T-cell (primary cell): ENCODE measurements at places on chromosomes 6 and 20.

DNA sequence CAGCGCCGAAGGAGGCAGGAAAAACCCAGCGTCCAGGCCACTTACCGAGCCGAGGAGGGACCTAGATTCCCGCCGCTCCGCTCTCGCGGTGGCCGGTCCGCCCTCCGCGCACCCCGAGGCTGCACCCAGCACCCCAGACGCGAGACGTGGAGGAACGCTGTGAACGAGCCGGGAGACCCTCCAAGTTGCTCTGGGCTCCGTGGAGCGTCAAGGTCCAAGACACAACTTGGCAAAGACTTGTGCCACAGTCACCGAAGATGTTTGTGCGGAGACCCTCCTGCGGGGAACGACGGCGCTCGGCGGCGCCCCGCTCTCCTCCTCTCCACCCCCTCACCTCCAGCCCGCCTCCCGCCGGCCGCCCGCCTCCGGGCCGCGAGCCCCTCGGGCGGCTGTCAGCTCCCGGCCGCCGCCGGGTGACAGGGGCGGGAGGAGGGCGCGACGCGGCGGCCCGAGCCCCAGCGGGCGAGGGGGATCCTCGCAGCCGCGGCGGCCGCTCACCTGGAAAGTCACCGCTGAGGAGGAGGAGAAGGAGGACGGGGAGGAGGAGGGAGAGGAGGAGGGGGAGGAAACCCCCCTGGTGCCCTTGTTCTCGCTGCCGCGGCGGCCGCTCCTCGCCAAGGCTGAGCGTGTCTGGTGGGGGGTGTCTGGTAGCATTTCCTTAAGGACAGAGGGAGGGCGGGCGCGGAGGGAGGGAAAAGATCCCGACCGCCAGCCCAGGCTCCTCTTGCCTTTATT, 637 bp upstream of the HIVEP2 start:
- peak; percentile 70 for DNase-seq
- peak overlapping the region; percentile 100 for H3K27ac ChIP-seq
- H3K4me3 ChIP-seq = peak overlapping the region; percentile 98
- H3K36me3 ChIP-seq = no peaks in the 10 kb centered on the region
- peaks cover 26% of the 10 kb centered on the region for H3K4me1 ChIP-seq

DNA sequence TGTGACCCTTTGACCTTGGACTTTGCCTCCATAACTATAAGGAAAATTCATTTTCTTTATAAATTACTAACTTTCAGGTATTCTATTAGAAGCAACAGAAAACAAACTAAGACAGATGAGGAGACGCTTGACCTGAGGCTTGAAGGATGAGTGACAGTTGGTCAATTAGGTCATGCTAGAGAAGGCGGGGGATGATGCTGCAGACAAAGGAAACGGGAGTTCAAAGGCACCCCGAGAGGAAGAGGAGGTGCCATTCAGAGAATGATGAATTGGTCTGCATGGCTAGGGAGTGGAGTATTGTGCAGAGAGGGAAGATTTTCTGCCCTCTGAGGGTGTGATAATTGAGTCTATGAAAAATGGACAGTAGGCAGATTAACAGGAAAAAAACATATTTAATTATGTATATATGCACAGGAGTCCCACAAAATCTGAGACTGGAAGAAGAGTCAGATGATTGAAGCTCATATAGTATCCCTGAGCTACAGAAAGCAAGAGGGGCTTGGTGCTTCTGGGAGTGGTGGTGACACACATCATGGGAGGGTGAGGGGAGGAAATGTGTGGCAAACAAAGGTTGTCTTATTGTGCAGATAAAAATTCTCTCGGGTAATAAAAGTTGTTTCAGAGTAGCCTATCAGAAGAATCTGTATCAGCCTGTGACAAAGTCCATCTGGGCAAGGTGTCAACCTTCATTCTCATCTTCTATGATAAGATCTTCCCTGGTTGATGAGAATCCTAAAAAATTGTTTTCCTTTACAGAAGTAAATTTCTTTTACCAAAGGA, 20.4 kb upstream of the FUCA2 start:
- H3K4me1 ChIP-seq = peaks cover 22% of the 10 kb centered on the region
- DNase-seq = no peak
- H3K4me3 ChIP-seq = no peak overlapping the region
- no peak overlapping the region for H3K27ac ChIP-seq

- H3K4me3 ChIP-seq = no peak overlapping the region
- no peak overlapping the region for H3K27ac ChIP-seq
- H3K27me3 ChIP-seq = no peaks in the 10 kb centered on the region
- peaks cover 18% of the 10 kb centered on the region for H3K4me1 ChIP-seq
- H3K36me3 ChIP-seq = peaks cover 7% of the 10 kb centered on the region
These were observed 3.3 kb upstream of the LIME1 start for GRCh38 chr20:63733117-63733516.

- DNase-seq = no peak
- H3K4me3 ChIP-seq = no peak overlapping the region
- H3K36me3 ChIP-seq = no peaks in the 10 kb centered on the region
- no peak overlapping the region for H3K27ac ChIP-seq
These were observed 31.9 kb upstream of the EIF2S2 start for GRCh38 chr20:34143951-34144350.

DNA sequence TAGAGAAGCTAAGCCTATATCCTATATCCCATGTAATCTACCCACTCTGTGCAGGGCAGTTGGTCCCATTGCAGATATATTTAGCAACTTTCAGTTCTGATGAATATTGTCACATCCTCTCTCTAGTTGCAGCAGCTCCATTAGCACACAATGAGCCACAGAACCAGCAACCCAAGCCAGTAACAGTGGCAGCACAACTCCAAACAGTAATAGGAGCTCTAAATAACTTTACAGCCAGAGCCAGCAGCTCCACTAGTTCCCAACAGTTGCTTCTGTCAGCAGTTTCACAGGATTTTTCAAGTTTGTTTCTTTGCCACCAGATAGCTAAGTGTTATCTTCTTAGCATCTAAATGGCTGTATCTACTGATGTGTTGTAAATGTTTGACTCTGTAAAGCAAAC, 490.8 kb downstream of the HTR1B start:
- no peaks in the 10 kb centered on the region for H3K4me1 ChIP-seq
- no peak overlapping the region for H3K27ac ChIP-seq
- H3K27me3 ChIP-seq = no peaks in the 10 kb centered on the region
- H3K36me3 ChIP-seq = no peaks in the 10 kb centered on the region
- DNase-seq = no peak

- H3K36me3 ChIP-seq = no peaks in the 10 kb centered on the region
- H3K4me1 ChIP-seq = peaks cover 19% of the 10 kb centered on the region
- H3K4me3 ChIP-seq = no peak overlapping the region
- no peak for DNase-seq
- peak overlapping the region; percentile 93 for H3K27ac ChIP-seq
- H3K27me3 ChIP-seq = no peaks in the 10 kb centered on the region
These were observed 108.3 kb downstream of the TNFAIP3 start for GRCh38 chr6:137975188-137975940.

DNA sequence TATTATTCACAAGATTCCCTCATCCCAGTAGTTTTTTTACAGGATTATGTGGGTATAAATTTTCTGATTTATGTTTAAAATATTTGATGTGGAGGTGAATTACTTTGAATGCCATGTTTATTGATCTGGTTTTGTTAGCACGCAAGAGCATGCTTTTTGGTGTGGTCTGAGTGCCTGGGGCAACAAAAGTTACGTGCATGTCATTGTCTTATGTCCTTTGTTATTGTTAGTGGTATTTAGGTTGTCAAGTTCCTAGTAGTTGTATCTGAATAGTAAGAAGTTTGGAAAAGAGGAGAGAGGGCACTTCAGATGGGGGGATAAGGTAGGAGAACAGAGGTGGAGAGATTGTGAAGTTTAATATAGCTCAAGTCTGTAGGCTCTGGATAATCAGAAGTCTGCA, 95.0 kb downstream of the ATRN start:
- H3K4me3 ChIP-seq = no peak overlapping the region
- H3K36me3 ChIP-seq = peaks cover 15% of the 10 kb centered on the region
- no peaks in the 10 kb centered on the region for H3K27me3 ChIP-seq
- no peak overlapping the region for H3K27ac ChIP-seq

- no peak overlapping the region for H3K4me3 ChIP-seq
- H3K27ac ChIP-seq = no peak overlapping the region
- no peaks in the 10 kb centered on the region for H3K36me3 ChIP-seq
These were observed 141.7 kb upstream of the RPS6KA2 start for GRCh38 chr6:166768761-166769160.

- H3K36me3 ChIP-seq = no peaks in the 10 kb centered on the region
- peaks cover 4% of the 10 kb centered on the region for H3K4me1 ChIP-seq
- H3K27ac ChIP-seq = no peak overlapping the region
These were observed 109.6 kb upstream of the BACH2 start for GRCh38 chr6:90406142-90406794.

- H3K27me3 ChIP-seq = no peaks in the 10 kb centered on the region
- H3K36me3 ChIP-seq = no peaks in the 10 kb centered on the region
- H3K27ac ChIP-seq = no peak overlapping the region
- H3K4me3 ChIP-seq = no peak overlapping the region
- H3K4me1 ChIP-seq = no peaks in the 10 kb centered on the region
- DNase-seq = no peak
These were observed 256.9 kb upstream of the PLCB4 start for GRCh38 chr20:8811801-8812594.

DNA sequence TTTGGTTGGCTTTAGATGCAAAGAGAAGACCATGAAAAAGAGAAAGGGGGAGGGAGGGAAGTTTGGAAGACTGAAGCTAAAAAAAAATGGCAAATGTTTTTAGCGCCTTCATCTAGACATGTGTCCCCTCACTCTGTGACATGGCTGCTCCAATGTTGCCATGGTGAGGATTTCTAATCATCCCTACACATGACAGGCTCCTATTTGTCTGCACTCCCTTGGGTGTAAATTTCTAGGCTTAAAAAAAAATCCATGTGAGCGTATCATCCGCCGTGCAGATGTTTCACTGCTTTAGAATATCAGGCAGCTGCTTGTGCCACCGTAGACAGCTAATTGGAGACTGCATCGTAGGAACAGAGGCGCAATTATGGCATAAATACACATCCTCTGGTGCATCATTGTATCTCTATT, 761.1 kb upstream of the MMS22L start:
- H3K4me3 ChIP-seq = no peak overlapping the region
- H3K36me3 ChIP-seq = no peaks in the 10 kb centered on the region
- no peaks in the 10 kb centered on the region for H3K4me1 ChIP-seq
- no peaks in the 10 kb centered on the region for H3K27me3 ChIP-seq
- no peak overlapping the region for H3K27ac ChIP-seq
